ENCODE measurements at places on chromosomes 16 and 17.

- no peak for DNase-seq
These were observed 28.6 kb downstream of the GTF3C1 start for GRCh38 chr16:27520982-27521673.

GRCh38 chr16:81366316-81366932 is 51.7 kb downstream of the GAN start:
- no peak for DNase-seq

DNA sequence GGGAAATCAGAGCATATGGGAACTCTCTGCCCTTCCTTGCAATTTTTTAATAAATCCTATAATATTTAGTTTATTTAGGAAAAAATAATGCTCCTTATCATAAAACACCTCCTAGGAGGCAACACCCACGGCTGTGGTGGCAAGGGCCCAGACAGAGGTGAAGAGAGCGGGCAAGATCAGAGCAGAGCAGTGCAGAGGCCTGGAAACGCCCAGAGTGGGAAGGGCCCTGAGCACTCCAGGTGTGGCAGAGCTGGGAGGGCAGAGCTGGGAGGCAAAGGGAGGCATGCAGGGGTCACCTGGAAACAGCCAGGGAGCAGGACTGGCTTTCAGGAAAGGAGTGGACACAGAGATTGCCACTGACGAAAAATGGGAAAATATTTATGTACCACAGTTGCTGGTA is 17.3 kb downstream of the FBXO31 start:
- DNase-seq = no peak

- DNase-seq = no peak
These were observed 9.8 kb downstream of the NTHL1 start for GRCh38 chr16:2037647-2038381.

GRCh38 chr16:75924397-75924796 is 198.1 kb upstream of the CPHXL start:
- no peak for DNase-seq

- no peak for DNase-seq
These were observed 9.3 kb upstream of the RNF135 start for GRCh38 chr17:30961209-30962188.

DNA sequence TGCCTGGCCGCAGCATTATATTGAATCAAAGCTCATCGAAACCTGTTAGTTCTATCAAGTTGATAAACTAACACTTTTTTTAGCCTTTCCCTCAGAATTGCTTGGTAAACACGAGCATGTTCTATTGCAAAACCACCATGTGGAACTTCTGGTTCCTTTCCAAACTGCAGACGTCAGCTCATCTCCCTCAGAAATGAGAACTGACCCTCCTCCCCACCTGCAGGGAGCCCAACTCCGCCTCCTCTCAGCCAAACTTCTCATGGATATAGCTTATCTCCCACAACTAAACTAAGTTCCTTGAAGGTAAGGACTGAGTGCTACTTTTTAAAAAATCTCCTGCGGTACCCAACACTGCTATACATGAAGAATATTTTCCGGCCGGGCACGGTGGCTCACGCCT is 6.7 kb downstream of the SHMT1 start:
- DNase-seq = no peak

DNA sequence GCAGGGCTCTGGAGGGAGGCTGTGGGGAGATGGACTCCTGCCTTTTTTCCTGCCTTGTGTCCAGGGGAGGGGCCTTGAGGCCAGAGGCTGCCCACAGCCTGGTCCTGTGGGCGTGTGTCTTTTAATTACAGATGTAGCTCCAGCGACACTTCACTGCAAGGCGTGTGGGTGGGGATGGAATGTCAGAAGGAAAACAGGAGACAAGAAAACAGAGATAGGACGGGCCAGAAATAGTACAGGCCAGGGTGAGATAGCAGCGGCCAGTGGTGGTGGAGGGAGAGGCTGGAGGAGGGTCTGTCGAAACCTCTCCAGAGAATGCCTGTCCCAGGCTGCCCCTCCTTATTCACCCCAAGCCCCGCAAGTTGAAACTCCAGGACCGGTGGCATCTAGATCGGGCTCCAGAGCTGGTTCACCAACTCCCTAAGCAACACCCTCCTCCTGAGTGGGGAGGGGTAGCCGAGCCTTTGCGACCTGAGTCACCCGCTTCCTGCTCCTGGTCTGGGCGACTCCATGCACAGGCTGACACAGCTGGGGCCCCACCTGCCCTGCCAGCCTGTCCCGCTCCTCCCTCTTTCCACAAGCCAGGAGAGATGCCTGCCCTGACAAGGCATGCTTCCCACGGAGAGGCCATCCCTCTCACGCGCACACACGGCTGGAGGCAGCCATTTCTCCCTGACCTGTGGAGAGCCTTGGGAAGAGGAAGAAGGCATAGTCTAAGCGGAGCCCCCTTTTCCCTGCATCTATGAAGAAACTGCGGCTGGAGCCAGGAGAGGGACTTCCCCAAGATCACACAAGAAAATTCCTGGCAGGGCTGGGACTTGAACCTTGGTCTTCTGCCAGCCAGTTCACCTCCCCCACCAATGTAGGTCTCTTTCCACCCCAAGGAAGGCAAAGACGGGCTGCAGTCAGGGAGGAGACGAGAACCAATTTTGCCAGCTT is 6.6 kb upstream of the JUP start:
- no peak for DNase-seq

DNA sequence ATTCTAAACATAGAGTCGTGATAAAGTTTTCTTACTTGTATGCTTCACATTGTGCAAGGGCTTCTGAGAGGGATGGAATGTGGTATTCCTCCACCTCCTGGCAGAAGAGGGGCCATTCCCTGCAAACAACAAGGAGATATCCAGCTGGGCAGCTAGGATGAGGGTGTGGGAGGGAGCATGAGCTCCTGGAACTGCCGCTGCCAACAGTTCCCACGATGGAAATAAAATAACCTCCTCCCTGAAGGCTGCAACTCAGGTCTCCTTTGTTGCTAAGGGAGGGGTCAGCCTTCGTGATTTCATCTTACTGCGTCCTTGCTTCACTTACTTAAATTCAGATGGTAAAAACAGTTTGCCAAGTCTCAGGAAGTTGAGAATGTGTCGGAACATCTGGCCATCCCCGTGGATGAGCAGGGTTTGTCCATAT is 15.6 kb downstream of the PLEKHG4 start:
- DNase-seq = no peak

- no peak for DNase-seq
These were observed 62.1 kb downstream of the TOM1L2 start for GRCh38 chr17:17910060-17910459.

GRCh38 chr16:9296271-9296590 is 204.8 kb downstream of the HAPSTR1 start:
- DNase-seq = no peak

GRCh38 chr16:85634747-85635544 is 21.8 kb downstream of the GSE1 start:
- DNase-seq = no peak
